ENCODE measurements at places on chromosomes 6 and 20.

GRCh38 chr6:33288141-33288920, 708 bp downstream of the WDR46 start:
- no peak for DNase-seq

DNA sequence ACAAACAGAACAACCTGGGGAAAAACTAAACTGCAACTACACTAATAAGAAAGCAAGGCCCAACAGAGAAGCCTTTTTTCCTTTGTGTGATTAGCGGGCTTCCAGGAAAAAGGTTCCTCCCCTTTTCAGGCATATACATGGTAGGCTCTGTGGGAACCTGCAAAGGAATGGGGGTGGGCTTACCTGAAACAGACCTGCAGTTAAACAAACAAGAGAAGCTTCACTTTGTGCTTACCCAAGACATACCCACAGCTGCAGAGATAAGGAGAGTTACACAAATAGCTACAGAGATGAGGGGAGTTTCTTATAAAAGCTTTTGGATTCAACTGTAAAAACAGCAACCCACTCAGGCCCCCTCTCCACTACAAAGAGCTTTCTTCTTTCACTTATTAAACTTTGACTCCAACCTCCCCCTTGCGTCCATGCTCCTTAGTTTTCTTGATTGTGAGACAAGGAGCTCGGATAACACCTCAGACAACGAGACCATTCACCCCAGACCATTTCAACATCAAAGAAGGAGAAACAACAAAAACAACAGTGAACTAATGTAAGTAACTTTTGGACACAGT, 30.9 kb downstream of the RNF146 start:
- no peak for DNase-seq

GRCh38 chr6:25312034-25312620, 33.0 kb downstream of the CARMIL1 start:
- no peak for DNase-seq

DNA sequence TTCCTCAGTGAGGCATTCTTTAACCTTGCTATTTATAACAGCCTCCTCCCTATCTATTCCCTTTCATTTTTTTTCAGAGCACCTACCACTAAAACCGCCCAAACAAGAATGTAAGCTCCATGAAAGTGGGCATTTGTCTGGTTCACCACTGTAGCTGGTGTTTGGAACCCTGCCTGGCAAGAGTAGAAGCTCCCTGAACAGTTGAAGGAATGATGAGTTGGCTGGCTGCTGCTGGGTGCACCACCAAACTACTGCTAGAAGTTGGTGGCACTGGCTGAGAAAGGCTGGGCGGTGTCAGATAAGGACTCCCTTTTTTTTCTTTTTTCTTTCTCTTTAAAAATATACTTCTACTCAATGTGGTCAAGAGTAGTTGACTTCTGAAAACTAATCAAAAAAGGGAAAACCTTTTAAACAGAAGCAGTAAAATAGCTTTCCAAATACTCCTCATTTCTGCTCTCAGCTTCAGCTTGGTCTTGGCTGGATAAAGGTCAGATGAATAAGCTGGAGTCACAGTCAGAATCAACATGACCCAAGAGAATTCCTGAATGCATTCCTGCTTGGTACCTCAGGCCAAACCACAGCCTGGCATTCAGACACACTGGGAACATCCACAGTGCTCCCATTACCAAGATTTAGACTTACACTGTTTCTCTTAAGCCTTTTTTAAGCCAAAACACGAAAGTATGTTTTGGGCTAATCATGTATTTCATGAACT, 38.0 kb downstream of the RTN4IP1 start:
- DNase-seq = no peak

GRCh38 chr6:73657201-73657600, 3.4 kb upstream of the SLC17A5 start:
- no peak for DNase-seq

DNA sequence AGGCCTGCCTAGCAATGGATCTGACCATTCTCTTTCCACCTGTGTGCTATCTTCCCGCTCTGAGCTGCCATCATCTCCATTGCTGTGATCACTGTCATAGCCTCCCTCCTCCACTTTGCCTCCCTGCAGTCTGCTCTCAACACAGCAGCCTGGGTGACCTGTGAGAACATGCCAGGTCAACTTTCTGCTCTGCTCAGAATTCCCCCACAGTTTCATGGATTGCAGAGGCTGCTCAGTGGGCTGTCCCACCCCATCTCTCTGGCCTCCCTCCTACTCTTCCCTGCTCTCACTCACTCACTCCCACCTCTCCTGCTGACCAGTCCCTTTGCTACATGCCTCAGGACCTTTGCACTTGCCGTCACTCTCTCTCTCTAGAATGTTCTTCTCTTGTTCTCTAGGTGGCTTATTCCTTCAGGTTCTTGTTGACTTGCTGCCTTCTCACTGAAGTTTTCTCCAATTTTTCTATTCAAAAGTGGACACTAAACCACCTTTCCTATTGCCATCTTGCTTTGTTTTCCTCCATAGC, 159.9 kb downstream of the CD83 start:
- no peak for DNase-seq

DNA sequence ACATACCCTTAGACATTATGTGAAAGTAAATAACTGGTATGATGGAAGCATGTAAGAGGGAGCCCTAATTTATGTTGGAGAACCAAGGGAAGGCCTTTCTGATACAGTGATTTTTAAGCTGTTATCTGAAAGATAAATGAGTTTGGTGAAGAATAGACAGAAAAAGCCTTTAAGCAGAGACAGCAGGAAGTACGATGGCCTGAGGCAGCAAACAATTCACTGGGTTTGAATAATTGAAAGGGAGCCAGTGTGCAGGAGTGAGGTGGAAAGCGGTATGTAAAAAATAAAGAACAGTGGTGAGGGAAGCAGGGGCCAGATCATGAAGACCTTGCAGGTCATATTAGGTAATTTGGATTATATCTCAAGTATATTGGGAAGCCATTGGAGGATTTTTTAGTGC, 4.1 kb upstream of the RAB23 start:
- DNase-seq = no peak
